Activated gamma-delta T cell treated with Interleukin-2 at 50 U/mL for 16 hours (primary cell): ENCODE measurements at places on chromosomes 16 and 17.
A peak's percentile ranks its signal among the peaks of the same experiment; 100 is the strongest.

DNA sequence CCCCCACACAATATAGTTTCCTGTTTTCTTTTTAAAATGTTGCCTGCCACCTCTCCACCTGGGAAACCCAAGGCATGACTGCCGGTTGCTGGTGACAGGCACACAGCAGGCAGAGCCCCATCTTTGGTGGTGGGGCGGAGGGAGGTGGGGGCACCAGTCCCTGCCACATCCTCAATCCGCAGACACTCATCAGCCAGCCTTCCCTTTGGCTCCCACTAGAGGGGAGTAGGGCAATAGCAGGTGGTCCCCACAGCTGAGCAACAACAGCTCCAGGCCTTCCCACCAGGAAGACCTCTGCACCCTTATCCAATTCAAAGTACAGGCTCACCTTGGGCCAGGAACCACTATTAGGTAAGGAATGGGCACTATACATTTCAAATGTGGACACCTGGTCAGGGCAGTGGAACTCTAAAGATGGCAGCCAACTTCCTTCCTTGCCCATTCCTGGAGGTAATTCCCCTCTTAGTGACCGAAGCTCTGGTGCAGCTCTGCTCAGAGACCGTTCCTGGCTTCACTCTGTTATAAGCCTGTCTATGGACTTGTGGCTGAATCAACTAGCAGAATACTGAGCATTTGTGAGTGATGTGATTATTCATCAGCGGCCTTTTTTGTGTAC, 13.9 kb downstream of the RECQL5 start:
- DNase-seq: peak; percentile 23

- DNase-seq: no peak
These were observed 37.7 kb downstream of the ZFHX3 start for GRCh38 chr16:73010150-73010676.

DNA sequence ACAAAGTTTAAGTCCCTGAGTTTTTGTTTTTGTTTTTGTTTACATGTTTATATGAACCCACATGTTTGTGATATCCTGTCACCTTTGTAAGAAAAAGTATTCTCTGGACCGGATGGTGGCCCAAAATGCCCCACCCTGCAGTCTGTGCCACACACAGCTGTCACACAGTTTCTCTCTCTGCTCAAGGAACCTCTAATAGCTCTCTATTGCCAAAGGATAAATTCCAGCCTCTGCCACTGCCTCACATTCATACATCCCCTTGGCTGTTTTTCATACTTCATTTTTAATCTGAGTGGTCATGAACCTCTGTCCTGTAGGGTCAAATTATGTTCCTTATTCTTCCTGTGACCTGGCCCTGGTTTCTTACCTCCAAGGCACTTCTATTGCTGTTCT, 520.3 kb upstream of the CDH5 start:
- DNase-seq: no peak

DNA sequence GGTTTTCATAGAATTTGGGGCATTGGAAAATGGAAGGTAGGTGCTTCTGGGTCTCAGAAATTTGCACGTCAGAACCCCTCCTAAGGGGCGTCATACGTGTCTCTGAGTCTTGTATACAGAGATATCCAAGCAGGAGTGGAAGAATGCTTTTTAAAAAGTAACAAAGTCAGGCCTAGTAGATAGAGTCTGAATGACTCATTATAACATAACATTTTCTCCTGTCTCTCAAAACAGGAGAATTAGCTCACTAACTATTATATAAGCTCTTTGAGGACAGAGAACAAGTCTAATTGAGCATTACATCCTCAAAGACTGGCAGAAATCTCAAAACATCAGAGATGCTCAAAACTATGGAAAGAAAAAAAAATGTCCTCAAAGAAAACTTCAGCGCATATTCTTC, 86.1 kb upstream of the CCL2 start:
- no peak for DNase-seq

DNA sequence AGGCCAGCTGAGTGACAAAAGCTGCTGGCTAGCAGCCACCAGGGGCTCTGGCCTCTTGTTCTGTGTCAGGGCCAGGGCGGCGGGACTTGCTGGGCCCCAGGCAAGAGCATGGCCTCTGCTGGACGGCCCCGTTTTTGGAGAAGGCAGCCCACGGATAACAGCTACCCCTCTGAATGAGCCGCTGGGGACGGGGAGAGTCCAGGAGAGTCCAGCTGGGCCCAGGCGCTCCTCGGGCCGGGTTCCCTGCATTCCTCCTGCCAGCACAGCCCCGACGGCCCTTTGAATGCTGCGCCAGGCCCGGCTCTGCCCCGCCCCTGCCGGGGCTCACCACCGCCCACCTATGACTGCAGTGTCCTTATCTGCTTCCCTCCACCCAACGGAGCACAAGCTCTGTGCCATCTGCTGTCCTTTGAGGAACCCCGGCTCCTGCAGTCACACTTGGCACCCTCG, 33.4 kb downstream of the SLC7A5 start:
- DNase-seq: no peak

DNA sequence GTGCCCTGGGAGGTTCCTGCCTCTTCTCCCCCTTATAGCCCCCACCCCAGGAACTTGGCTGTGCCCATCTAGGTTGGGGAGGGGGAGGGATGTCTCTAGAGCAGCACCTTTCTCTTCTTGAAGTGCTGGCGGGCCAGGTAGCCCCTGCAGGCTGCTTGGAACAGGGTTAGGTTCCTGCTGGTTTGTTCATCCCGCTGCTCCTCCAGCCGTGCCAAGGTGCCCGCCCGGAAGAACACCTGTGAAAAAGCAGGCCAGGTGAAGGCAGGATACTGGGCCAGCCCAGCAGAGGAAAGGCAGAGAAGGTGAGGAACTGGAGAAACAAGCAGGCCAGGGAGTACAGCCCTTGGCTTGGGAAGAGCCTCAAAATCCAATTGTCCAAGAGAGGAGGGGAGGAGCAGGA, 56.6 kb downstream of the PIPOX start:
- DNase-seq: no peak

DNA sequence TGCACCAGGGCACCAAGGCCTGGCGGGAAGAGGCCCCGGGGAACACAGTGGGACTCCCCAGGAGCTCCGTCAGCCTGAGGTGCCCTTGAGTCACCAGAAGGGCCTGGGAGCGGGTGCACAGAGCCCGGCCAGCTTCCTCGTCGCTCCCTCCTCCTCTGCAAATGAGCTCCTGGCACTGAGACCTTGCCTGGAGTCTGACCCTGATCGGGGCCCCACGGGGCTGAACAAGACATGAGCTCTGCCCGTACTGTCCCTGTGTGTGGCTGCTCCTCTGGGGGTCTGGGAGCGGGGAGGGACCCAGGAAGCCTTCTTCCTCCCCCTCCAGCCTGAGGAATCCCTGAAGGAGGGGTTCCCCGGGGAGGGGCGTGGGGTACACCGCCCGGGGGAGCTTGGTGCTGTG, 36.4 kb upstream of the SSTR5 start:
- no peak for DNase-seq

GRCh38 chr16:68200088-68200783, 35.7 kb downstream of the ESRP2 start:
- DNase-seq: no peak

- no peak for DNase-seq
These were observed 998 bp upstream of the SRSF1 start for GRCh38 chr17:58007781-58008706.

GRCh38 chr17:57308543-57309186, 52.3 kb downstream of the MSI2 start:
- DNase-seq: no peak

DNA sequence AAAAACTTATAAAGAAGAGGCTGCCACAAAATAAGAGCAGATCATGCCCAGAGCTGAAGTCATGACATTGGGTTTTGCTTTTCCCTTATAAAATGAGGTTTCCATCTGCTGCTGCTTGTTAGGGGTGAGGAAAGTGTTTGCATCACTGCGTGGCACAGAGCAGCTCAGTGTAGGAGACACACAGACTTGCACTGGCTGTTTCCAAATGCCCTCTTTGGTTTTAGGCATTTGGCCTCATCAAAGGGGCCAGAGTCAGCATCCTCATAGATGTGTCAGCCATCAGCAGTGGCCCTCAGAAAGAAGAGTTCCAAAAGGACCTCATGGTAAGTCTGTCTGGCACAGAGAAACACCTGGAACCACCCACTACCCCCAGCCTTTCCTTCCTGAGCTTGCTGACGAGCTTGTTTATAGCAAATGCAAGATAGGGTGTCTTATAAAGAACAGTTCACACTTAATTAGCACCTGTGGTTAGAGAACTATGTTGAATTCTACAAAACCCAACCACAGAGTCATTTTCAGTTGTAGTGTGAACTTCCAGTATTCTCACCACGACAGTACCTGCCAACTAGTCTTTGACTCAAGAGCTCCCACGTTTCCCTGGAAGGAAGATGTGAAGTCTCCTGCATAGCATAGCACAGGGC, 17.0 kb downstream of the VWA3A start:
- DNase-seq: no peak

DNA sequence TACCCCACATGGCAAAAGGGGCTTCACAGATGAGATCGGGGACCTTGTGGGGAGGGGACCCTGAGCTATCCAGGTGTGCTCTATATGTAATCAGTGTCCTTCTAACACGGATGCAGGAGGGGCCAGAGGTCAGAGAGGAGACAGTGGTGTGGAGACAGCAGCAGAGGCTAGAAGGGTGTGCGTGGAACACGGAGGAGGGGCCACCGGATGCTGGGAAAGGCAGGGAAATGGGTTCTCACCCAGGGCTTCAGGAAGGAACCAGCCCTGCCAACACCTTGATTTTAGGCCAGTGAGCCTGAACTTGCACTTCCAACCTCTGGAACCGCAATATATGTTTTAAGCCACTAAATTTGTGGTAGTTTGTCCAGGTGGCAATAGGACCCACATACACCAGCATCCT, 4.6 kb upstream of the SLC38A8 start:
- no peak for DNase-seq

GRCh38 chr17:76995387-76996105, 127.3 kb downstream of the MGAT5B start:
- no peak for DNase-seq

DNA sequence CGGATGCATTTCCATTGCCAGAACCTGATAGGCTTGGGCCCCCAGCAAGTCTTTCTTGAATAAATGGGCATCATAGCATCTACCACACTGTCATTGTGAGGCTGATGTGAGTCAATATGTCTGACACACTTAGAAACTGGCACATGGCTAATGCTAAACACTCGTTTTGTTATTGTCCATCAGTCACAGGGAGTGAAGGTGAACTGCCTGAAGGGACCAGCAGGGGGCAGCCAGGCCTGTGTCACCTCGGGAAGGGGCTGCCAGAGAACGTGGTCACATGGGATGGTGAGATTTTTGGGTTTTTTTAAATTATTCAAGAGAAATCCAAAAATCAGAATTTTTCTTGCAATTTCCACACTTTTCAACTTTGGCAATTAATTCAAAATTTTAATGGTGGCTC, 831 bp upstream of the RCVRN start:
- DNase-seq: peak; percentile 15

DNA sequence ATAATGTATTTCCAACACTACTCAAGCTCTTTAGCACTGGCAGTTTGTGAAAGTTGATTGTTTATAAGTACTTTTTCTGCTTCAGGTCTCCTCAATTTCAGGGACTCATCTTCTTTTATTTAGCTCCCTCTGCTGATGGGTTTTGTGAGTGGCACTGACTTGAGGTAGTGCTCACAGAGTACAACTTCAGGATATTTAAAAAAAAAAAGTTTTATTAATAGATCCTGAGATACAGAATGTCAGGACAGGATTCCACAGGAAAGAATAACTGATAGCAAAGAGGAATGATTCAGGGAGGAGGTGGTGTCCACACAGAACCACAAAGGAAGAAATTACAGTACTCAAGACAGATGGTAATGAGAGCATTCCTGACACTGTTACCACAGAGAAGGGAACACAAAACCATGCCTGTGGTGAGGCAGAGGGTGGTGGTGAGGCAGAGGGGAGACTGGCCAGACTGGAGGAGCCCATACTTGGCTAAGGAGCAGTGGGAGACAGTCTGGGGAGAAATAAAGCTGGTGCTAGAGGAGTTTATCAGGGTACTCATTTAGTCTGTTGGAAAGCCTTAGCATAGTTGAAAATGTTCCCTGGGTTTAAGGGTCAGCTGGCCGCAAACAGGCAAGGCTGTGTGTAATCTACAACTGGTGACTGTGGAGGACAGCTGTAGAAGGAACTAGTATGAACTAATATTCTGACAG, 63.7 kb downstream of the SPAG9 start:
- no peak for DNase-seq

DNA sequence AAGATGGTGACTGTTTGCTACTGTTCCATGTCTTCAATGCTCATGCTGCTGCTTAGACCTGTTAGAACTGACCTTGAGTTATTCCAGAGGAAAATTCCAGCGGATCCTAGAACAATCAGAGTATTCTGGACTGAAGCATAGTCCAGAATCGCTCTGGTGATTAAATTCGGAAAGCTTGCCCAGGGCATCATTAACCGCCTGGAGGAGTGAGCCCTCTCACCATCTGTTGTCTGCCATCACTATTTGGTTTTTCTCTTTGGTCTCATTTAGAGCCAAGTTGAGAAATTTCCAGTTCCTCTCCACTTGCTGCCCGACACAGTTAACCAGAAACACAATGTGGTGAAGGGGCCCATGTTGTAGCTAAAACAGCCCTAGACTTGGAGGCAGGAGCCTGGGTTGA, 104.1 kb downstream of the BMERB1 start:
- DNase-seq: no peak

GRCh38 chr16:56347670-56348069, 77.7 kb downstream of the AMFR start:
- DNase-seq: no peak

GRCh38 chr16:83686726-83687125, 121.1 kb upstream of the HSBP1 start:
- no peak for DNase-seq

GRCh38 chr16:10138881-10139280, 43.3 kb downstream of the GRIN2A start:
- no peak for DNase-seq

- DNase-seq: no peak
These were observed 153.2 kb upstream of the KCNJ18 start for GRCh38 chr17:21539146-21539545.

DNA sequence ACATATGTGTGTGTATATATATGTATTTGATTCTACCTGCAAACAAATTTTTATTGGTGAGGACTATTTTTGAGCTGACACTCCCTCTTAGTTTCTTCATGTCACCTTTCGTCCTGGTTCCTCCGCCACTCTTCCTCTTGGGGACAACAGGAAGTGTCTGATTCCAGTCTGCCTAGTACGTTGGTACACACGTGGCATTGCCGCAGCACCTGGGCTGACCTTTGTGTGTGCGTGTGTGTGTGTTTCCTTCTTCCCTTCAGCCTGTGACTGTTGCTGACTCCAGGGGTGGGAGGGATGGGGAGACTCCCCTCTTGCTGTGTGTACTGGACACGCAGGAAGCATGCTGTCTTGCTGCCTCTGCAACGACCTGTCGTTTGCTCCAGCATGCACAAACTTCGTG, 29.4 kb upstream of the CACNG5 start:
- DNase-seq: no peak

DNA sequence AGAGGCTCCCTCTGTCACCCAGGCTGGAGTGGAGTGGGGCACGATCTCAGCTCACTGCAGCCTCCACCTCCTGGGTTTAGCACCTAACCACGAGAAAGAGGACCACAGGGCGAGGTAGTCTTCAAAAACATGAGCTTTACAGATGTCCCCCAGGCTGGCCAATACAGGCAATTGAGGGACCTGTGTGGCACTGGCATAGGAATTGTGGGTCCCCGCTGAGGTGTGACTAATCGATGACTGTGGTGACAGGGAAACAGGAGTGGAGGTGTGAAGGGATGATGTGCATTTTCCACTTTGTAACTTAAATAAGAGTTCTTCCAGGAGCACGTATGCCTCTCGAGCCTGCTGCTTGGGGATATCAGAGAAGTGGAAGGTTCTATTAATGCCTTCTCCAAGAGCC, 12.6 kb upstream of the ARHGAP17 start:
- no peak for DNase-seq
